ENCODE measurements at places on chromosomes 4 and X. TPM values are rescaled to one million over a fixed set of nuclear protein-coding genes. Genes with fewer than 3 reads are reported as not detected.

The TRAM1L1 gene
- 0.57 TPM for total RNA-seq

The SPIN2A gene
- total RNA-seq = 0.19 TPM

The RBM46 gene
- total RNA-seq = not detected

- H3K4me3 ChIP-seq = no peak within 1 kb of the TSS
- H3K27me3 ChIP-seq = no peaks in the 10 kb centered on the region
- no peak for DNase-seq
- no peaks in the 10 kb centered on the region for H3K36me3 ChIP-seq
Measured at GRCh38 chr4:68951078-68951805, at the start of gene UGT2A3. Gene UGT2A3 (minus strand): TSS chr4:68951804. CDS start chr4:68951760, 44 bp downstream.

The NAP1L2 gene
- total RNA-seq = 0.97 TPM

- H3K27me3 ChIP-seq = no peaks in the 10 kb centered on the region
- no peak overlapping the region for H3K4me3 ChIP-seq
- H3K4me1 ChIP-seq = no peaks in the 10 kb centered on the region
- H3K36me3 ChIP-seq = no peaks in the 10 kb centered on the region
Measured at GRCh38 chr4:149345424-149345823, 470.2 kb downstream of the IQCM start.
